ENCODE measurements at places on chromosomes 2 and 18.
A peak's percentile ranks its signal among the peaks of the same experiment; 100 is the strongest.

- DNase-seq: no peak
These were observed 22.8 kb downstream of the GULP1 start for GRCh38 chr2:188314314-188315054.

GRCh38 chr2:182316950-182317349 lies 109.9 kb downstream of the PDE1A start:
- no peak for DNase-seq

GRCh38 chr2:64211276-64211921 lies 67.2 kb upstream of the PELI1 start:
- DNase-seq: no peak

- no peak for DNase-seq
These were observed 64.8 kb downstream of the ARMC9 start for GRCh38 chr2:231263118-231263831.

DNA sequence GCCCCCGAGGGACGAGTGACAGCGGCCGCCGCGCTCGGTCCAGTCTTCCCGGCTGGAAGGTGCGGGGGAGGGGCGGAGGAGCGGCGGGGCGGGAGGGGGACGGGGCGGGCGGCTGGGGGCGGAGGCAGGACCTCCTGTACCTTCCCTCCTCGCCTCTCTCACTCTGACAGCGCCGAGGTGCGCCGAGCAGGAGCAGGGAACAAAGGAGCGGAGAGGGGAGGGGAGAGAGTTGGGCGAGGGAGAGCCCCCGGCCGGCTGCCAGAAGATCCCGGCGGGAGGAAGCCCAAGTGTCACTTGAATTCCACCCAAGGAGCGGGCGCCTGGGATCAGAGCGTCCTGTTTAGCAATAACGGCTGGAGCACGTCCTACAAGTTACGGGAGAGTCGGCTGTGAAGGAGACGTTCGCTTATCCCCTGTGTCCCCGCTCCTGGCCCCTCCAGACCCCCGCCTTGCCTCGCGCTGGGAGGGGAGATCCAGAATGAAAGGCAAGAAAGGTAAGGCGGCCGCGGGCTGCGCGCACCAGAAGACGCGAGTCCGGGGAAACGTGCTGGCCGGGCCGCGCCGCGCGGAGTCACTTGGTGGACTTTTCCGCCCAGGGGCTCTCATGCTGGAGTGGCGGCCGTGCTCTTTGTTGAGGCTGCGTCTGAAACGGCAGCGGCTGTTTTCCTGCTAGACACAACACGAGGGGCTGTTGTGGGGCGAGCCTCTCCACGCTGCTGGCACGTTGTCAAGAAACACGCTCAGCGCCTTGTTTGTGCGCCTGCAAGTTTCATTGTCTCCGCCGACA lies at the start of gene TGIF1:
TSS of gene TGIF1 (plus strand) at position 161 of the 787 bp plus-strand sequence. CDS start at position 479, 318 bp downstream.
- DNase-seq: peak; percentile 51

DNA sequence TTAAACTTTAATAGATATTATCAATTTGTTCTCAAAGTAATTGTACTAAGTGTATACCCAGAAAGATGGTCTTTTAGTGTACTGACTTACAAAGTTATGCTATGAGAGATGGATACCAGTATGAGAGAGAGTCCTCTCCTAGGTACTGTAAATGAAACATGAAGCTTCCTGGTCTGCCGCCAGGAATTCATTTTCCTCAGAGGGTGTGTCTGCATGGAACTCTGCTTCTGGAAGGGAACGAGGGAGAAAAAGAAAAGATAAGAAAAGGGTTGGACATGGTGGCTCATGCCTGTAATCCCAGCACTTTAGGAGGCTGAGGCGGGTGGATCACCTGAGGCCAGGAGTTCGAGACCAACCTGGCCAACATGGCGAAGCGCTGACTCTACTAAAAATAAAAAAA lies 2.2 kb upstream of the SSB start:
- no peak for DNase-seq

GRCh38 chr2:136020831-136021230 lies 35.4 kb upstream of the DARS1 start:
- no peak for DNase-seq

- DNase-seq: peak; percentile 79
These were observed at the start of gene PLCL1 for GRCh38 chr2:197804049-197804757. Gene PLCL1, plus strand, starts transcription at chr2:197804593.

- DNase-seq: no peak
These were observed 12.5 kb upstream of the DAPL1 start for GRCh38 chr2:158782616-158783015.

- no peak for DNase-seq
These were observed 95.3 kb downstream of the EVA1A start for GRCh38 chr2:75465317-75465984.

DNA sequence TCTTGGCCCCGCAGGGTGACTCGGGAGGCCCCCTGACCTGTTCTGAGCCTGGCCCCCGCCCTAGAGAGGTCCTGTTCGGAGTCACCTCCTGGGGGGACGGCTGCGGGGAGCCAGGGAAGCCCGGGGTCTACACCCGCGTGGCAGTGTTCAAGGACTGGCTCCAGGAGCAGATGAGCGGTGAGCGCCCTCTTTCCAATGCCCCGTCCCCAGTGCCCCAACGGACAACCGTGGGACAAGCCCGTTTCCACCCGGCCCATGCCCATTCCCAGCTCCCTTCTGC lies 2.6 kb upstream of the CHRND start:
- DNase-seq: no peak

All from omental fat pad (tissue), 4 donors.